Cortex of kidney (tissue), 1 donor: ENCODE measurements at places on chromosomes 6 and 20.

- DNase-seq = no peak
These were observed 109.6 kb upstream of the BACH2 start for GRCh38 chr6:90406142-90406794.

GRCh38 chr20:62624325-62624690 is 18.0 kb upstream of the SLCO4A1 start:
- no peak for DNase-seq

DNA sequence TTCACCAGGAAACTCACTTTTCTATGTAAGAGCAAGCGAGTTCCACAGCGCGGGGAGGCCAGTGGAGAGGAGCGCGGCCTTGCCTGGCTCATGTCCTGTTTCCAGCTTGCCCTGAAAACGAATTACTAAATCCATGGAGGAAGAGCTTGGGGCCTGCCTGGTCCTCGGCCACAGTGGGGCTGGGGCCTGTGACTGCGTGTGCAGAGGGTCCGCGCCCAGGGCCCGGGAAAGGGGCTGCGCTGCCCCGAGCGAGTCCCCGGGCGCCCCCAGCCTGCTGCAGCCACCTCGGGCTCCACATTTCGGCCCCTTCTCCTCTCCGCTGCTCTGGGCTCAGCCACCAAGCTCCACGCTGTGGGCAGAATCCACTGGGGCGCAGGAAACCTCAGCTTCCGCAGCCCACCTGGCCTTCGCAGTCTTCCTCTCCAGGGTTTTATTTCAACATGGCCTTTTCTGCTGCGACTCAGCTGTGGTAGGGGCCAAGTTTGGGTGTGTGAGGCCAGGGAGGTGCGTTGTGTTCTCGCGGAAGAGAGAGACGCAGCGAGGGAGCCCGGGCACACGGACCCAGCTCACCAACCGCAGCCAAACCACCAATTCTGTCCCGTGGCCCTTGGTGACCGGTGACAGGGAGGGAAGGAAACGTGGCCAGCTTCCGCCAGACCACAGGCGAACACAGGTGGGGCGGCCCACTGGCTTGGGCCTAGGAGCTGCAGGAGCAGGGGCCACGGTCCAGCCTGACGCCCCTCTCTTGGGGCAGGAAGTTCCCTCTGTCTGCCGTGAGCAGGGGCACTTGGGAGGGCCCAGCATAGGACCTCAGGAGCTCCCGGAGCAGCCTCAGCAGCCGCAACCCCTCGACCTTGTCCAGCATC is 211.4 kb downstream of the ERMARD start:
- no peak for DNase-seq

GRCh38 chr6:32096394-32097258 is 12.5 kb downstream of the TNXB start:
- no peak for DNase-seq

DNA sequence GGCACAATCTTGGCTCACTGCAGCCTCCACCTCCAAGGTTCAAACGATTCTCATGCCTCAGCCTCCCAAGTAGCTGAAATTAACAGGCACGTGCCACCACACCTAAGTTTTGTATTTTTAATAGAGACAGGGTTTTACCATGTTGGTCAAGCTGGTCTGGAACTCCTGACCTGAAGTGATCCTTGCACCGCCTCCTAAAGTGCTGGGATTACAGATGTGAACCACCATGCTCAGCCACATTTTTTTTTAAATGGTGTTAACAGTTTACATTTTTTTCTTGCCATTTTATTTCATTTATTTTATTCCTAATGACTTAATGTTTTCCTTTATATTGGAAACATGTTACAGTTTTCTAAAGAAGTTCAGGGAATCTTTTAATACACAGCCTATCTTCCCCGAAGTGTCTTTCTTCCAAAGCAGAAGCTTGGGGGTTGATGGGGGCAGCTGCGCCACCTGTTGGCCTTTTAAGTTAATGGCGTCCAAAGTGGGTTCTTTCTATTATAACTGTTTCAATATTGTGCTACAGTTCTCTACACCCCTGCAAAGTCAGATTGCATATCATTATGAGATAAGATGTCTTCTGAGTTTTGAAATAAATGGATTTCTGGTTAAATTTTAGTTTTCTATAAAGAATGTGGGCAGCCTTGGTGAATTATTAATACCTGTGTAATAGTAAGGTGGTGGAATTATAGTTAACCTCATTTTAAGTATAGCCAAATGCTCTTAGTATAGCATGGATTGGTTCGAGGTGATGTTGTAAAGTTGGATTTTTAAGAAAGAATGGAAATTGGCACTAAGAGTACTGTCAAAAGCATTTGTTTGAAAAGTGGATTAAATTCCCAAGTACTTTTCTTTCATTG is 42.0 kb upstream of the PLCG1 start:
- DNase-seq = no peak

DNA sequence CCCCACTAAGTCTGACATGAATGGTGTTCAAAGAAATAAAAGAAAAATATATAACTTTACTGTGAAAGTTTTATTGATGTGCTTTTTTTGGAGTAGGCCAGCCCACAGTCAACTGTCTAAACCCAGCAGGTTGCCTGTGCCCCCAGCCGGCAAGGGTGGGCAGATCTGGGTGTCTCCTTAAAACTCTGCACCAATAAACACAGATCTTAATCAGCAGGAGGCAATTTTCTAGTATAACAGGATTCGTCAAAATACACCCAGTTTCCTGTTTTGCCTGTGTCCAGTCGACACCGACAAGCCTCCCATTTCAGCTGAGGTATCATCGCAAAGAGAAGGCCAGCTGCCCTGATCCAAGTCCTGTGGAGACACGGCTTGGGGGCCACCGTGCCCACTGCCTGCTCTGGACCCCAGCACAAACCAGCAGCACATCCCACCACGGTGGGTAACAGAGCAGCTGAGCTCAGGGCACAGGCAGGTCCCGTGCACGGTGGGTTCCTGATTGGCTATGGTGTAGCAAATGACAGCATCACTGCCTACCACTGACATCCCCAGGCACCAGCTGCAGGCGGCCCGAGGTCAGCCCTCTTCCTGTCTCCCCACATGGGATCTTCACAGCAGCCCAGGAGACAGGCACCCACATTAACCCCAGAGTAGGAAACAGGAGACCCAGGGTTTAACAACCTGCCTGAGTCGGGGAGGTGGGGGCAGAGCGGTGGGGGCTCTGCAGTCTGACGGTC is 15.7 kb downstream of the BMP7 start:
- no peak for DNase-seq

GRCh38 chr20:63313349-63314014 is 20.5 kb downstream of the COL20A1 start:
- no peak for DNase-seq

DNA sequence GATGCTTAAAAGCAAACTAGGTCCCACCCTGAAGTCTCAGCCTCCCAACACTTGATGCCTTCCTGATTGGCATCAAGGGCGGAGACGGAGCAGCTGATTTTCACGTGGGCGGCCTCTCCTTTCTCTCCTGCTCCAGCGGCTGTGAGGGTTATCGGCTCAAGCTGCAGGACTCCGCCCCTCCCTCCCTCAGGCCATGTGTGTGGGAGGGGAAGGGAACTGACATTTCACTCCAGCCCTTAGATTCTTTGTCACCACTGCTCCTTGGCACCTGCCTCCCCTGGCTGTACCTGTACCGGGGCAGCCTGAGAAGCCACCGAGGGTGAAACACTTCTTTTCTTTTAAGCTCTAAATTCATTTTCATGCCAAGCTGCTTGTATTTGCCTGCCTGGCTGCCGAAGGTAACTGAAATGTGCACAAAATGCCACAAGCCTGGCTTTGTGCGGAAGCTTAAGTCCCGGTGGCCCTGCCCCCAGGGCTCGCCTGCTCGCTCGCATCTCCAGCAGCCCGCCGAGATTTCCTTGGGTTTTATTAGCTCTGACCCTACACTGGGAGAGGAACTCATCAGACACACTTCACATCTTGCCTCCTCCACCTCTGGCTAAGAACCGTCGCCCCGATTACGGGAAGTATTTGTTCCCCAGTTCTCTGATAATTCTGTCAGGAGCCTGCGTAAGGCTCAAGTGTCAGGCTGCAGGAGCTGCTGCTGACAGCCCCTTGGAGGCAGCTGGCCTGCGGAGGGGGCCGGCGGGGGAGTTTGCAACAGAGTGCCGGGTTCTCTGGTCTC is 9.6 kb upstream of the CPNE5 start:
- no peak for DNase-seq

- DNase-seq = no peak
These were observed 4.2 kb downstream of the PRSS16 start for GRCh38 chr6:27251606-27252251.

- no peak for DNase-seq
These were observed 36.4 kb upstream of the ENPP5 start for GRCh38 chr6:46207174-46207573.

DNA sequence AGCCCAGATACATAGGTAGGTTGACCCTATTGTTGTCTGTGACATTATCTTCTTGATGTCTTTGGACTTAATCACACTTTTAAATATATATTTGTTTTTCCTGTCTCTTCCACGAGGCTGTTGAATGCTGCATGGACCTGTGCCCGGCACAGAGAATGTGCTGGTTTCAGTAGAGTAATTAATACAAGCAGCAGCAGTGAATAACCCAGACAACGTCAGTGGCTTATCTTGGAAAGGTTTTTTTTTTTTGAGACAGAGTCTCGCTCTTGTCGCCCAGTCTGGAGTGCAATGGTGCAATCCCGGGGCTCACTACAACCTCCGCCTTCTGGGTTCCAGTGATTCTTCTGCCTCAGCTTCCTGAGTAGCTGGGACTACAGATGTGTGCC is 108.2 kb downstream of the CDH26 start:
- no peak for DNase-seq

GRCh38 chr20:63501818-63502670 is 3.2 kb upstream of the EEF1A2 start:
- no peak for DNase-seq

DNA sequence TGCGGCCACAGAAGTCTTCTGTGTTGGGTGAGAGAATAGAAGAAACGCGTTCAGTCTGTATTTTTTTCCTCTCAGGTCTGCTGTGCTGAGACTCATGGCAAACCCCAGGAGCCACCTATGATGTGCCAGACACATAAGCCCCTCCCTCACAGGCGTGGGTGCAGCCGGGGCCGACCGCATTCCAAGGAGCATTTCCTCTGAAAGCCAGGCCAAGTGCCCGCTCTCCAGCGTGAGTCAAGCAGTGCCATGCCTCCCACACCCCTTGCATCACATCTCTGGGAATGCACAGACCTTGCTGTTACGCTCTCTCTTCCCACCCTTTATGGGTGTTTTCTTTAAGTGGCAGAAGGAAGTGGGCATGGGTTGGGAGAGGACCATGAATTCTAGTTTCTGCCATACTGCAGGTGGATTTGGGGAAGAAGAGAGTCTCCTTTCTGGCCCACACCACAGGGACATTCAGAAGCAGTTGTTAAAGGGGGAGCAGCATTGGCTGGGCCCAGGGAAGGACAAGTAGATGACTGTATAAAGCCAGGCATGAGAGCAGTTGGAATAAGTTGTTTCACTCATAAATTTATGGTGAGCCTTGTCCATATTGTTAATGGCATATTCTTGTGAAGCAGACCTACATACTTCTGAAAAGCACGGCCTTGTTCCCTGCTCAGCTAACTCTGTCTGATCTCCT is 37.1 kb upstream of the TFAP2A start:
- DNase-seq = no peak

DNA sequence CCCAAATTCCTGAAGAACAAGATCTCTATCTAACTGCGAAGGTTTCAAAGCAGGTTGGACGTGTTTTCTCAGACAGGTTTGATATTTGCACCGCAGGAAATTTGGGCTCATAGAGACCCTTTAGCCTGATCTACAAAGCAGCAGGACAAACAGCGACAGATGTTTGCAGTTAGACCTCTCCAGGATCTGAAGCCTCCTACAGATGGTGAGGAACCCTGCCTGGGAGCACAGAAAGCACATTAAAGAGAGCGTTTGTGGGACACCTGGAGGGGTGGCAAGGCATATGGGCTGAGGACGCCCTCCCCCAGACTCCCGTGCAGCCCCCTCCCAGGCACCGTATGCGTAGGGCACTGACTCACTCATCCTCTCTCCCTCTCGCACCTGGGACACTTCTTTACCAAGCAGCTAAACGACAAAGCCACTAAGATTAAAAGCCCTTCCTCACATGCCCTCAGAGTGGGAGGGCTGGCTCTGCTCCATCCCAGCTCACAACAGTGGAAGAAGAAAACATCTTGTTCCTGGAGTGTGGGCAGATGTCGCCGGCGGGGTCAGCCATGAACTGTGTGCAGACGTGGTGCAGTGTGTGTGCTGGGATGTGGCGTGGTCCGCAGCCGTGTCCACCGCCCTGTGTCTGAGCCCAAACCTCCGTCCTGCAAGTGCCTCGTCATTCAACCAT is 249.7 kb upstream of the AFDN start:
- DNase-seq = no peak

- no peak for DNase-seq
These were observed 73.4 kb upstream of the HMGCLL1 start for GRCh38 chr6:55652429-55652828.

DNA sequence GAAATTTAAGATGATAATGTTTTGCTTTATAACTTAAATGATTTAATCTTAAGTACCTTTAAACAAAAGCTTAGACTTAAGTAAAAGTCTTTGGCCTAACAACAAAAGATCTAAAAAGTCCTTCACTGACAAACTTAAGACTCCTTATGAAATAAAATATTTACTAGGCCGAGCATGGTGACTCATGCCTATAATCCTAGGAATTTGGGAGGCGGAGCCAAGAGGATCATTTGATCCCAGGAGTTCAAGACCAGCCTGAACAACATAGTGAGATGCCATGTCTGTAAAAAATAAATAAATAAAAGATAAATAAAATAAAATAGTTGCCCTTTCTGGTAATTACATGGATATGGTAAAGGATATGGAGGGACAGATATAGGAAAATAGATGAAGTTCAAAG is 12.4 kb downstream of the KATNA1 start:
- DNase-seq = no peak

DNA sequence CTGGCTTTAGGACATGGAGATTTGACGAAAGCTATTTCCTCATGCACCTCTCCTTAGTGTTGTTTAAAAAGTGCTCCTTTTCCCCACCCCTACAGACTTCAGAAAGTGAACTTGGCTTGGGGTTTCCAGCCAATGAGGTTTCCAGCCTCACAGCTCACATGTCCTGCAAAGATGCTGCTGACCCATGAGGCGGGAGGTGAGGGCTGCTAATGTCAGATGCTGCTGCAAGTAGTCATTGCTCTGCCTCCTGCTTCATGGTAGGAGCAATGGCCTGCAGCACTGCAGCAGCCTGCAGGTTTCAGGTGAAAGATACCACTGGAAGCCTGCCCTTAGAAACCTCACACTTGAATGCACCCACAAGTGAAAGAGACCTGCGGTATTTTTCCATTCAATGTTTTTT is 112.8 kb downstream of the LAMP5 start:
- DNase-seq = no peak

DNA sequence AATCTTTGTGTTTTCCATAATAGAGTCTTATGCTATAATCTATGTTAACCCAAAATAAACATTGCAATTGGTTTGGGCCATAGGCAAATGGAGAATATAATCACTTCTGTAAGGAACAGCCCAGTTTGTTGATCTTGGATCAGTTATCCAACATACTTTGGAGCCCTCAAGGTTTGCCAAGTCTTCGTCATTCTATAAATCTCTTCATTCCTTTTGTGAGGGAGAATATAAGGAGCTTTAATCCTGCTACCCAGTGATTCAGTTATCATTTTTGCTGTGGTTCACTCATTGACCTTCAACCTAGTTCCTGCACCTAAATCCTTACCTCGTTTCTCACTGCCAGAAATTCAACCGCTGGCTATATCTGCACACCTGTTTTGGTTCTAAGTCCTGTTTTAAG is 500.3 kb upstream of the PTCHD4 start:
- no peak for DNase-seq

GRCh38 chr6:143647732-143648131 is 30.0 kb upstream of the PHACTR2 start:
- DNase-seq = no peak
